ENCODE measurements at places on chromosomes 16 and 17.

DNA sequence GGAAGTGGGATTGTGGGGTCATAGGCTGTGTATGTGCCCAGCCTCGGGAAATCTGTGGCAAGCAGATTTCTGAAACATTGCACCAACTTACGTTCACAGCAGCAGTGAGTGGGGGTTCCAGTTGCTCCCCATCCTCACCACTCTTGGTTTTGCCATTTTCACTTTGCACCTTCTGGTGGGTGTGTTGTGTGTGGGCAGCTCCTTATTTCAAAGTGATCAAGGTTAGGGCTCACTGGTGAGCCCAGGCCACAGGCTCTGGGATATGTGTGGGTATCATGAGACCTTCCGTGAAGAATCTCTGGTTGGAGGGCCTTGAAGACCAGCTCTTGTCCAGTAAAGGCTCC lies 29.5 kb upstream of the PRM1 start:
- DNase-seq = no peak

DNA sequence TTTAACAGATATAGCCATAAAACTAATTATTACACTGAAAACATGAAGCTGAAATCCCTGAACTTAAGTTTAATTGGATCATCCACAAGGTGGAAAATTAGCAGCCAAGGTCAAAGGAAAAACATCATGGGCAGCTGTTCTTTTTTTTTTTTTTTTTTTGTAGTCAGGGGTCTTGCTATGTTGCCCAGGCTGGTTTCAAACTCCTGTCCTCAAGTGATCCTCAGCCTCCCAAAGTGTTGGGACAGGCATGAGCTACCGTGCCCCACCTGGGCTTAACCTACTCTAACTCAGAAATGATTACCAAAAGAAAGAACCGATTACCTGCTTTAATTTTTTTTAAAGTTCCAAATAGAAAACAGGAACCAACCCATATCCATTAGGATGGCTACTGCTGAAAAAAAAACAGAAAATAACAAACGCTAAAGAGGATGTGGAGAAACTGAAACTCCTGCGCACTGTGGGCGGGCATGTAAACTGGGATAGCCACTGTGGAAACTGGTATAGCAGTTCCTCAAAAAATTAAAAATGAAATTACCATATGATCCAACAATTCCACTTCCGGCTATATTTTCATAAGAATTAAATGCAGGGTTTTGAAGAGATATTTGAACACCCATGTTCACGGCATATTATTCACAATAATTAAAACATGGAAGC lies 8.6 kb downstream of the CMC2 start:
- DNase-seq = no peak

DNA sequence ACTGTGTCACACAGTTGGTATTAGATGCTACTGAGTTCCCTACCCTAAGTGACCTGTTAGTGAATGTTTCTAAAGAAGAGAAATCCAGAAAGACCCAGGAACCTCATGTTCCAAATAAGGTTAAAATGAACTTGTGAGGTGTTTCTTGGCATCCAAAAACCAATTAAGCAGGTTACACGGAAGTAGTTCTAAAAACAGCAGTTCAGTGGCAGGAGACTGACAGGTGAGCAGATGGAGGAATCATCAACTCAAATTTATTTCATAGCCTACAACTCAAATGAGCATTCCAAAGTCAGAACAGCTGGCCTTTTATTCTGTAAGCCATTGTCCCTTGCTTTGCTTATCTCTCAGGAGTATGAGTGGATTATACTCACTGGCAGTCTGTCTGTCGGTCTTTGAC lies 188.3 kb downstream of the IRX3 start:
- no peak for DNase-seq

GRCh38 chr16:15572329-15573001 lies 70.5 kb downstream of the MARF1 start:
- DNase-seq = peak; percentile 53

GRCh38 chr17:34998205-34998604 lies 17.9 kb downstream of the LIG3 start:
- no peak for DNase-seq

- no peak for DNase-seq
Observed at GRCh38 chr16:59392911-59393310, 658.8 kb upstream of the GOT2 start.

DNA sequence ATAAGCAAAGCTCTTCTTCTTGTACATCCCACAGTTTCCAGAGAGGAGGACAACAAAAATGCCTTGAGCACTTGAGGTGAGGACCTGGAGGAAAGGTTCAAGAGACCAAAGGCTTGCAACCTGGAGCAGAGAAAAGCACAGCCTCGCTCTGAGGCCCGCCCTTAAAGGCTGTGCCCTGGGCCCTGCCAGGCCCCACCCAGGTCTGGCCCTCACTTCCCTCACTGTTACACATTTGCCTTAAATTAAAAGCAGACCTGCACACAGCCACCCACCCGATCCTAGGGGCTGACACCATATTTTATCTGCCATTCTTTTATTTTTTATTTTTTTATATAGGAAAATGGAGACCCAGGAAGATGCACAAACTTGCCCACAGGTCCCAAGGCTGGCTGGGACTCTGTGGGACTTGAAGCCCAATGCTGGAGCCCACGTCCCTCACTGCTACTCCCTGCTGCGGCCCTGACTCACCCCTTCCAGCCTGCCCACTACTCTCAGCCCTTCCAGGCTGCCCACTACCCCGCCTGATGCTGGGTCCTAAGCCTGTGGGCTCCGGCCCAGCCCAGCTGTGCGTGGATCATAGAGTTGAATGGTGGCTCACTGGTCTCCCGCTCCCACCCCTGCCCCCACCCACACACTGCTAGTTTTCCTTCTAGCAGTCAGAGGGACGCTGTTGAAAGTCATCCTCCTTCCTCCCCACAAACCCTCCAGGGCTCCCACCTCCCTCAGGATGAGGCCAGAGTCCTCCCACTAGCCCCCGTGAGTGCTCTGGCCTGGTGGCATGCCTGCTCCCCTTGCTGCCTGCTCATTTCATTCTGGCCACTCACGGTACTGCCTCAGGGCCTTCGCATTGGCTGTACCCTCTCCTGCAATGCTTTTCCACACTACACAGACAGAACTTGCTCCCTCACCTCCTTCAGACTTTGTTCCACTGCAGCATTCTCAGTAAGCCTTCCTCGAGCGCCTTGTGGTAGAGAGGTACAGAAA lies 77.6 kb upstream of the MED9 start:
- DNase-seq = no peak

GRCh38 chr16:82900559-82900958 lies 273.8 kb downstream of the CDH13 start:
- DNase-seq = no peak

GRCh38 chr17:39225959-39226683 lies 376 bp upstream of the STAC2 start:
- no peak for DNase-seq

GRCh38 chr16:31367853-31368252 lies 12.9 kb downstream of the ITGAX start:
- no peak for DNase-seq

GRCh38 chr16:49701789-49702494 lies 154.0 kb downstream of the ZNF423 start:
- DNase-seq = no peak

DNA sequence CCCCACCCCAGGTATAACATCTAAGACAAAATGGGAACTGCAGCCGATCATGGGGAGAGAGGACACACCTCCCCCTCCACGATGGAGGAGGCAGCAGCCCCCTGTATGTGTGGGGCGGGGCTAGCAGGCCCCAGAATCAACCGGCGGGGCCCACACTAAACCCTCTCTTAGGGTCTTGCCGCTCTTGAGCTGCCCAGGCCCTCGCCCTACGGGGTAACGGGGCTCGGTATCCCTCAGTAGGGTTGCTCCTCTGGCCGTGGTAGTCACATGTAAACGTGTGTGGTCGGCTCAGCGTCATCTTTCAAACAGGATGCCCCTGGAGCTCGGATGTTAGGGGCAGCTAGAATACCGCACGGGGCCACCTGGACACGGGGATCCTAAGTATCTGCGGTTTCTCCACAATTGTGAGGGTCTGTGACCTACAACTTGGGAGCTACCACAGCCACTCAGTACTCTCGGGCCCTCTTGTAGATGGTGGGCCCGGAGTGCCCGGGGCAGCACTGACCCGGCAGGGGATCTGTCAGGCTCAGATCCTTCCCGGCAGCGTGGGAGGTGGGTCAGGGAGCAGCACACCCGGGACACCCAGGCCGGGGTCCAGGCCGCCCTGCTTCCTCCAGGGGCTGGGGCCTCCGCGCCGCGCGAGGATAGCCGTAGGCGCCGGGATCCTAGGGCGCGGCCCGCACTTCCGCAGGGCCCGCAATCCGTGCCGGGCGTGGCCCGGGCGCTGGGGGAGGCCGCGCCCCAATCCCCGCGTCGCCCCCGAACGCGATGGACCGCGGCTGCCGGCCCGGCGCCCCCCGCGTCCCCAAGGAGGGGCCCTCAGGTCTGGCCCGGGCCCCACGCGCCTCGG lies 781 bp downstream of the ARHGDIA start:
- DNase-seq = no peak

GRCh38 chr16:82834151-82834815 lies 207.5 kb downstream of the CDH13 start:
- DNase-seq = no peak

DNA sequence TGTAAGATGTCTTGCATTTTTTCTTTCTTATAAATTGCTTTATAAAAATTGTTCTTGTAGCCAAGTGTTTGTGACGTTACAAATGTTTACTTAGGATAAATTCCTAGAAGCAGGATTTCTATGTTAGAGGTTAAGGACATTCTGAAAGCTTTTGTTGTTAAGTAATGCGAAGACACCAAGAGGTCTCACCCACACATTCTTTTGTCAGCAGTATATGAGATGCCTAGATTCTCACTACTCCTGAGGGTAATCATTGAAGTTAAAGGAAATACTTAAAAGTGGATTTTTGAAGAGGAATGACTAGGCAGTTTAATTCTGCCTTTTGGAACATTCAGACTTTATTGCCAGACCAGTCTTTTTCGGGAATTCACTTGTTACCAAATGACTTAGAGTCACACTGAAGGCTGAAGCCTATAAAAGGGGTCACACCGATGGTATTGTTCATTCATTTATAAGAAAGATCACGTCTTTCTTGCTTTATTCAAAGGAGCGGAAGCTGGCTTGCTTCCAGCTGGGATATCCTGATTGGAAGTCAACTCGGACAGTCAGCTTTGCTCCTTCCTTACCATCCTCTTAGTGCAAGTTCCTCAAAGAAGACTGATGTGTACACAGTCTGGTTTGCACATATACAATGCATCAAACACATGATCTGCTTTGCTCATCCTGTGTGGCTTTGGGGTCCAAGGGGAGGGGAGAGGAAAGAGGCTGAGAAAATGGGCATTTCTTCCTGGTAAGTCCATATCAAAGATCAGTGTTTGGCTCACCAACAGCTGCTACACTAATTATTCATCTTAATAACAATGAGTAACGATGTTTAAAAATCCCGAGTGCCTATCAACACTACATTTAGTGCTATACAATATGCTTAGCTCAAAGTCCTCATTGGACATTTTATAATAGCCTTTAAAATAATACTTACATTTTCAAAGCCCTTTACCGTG lies 160.0 kb downstream of the MAP2K6 start:
- no peak for DNase-seq

DNA sequence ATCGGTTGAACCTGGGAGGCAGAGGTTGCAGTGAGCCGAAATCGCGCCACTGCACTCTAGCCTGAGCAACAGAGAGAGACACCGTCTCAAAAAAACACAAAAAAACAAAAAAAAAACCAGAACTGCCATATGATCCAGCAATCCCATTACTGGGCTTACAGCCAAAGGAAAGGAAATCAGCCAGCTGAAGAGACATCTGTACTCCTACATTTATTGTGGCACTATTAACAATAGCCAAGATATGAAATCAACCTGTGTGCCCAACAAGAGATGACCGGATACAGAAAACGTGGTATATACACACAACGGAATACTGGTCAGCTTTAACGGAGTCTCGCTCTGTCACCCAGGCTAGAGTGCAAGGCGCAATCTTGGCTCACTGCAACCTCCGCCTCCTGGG lies 14.6 kb downstream of the FANCA start:
- DNase-seq = no peak

GRCh38 chr16:3718019-3718391 lies 681 bp upstream of the TRAP1 start:
- DNase-seq = no peak

DNA sequence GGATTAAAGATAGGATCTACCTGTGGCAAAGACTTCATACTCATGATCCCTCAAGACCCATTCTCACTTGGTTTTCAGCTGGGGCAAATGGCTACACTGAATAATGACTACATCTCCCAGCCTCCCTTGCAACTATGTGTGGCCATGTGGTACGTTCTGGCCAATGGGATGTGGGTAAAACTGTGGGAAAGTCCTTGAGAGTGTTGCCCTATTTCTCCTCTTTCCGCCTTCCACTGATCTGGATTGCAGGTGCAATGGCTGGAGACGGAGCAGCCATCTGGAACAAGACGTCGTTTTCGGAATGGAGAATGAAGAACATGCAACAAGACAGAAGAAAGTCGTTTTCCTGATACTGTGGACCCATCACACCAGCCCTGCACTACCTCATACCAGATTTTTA lies 48.5 kb downstream of the HAPSTR1 start:
- DNase-seq = no peak

DNA sequence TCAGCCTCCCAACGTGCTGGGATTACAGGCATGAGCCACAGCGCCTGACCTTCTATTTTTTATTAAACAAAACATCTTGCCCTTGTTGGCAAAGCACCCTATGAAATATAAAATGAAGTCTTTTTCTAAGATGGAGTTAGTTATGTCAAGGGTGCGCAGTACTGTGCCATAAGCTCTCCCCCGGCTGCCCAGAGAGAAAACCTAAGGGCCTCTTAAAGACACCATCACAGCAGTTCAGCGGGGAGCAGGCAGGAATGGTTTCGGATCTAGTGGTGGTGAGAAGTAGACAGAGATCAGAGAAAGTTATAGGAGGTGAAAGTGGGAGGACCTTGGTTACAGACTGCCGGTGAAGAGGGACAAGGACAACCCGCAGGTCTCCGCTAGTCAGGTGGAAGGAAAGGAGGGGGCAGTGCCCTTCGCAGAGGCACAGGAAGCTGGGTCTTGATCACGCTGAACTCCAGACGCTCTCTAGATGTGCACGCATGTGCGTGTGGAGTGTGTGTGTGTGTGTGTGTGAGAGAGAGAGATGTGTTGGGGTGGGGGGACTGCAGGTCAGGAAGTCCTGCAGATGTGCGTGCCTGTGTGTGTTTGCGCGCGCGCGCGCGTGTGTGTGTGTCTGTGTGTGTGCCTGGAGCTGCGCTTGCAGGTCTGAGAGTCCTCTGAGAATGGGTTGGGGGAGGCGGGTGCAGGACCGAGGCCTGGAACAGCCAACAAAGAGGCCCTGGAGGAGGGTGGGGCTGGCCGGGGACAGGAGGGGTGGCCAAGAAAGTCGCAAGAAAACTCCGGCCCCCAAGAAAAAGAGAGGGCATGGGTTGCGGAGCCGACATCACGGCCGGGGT lies 748 bp upstream of the CMTM3 start:
- DNase-seq = peak; percentile 28

All from GM04504 (cell line).